ENCODE measurements at places on chromosomes 5 and 9. TPM values are rescaled to one million over a fixed set of nuclear protein-coding genes. Genes with fewer than 3 reads are reported as not detected.

GRCh38 chr5:136020383-136021015, 8.3 kb upstream of the TGFBI start:
- H3K36me3 ChIP-seq = no peaks in the 10 kb centered on the region
- DNase-seq = no peak
- H3K4me3 ChIP-seq = no peak overlapping the region
- no peak overlapping the region for H3K27ac ChIP-seq
- no peaks in the 10 kb centered on the region for H3K4me1 ChIP-seq

DNA sequence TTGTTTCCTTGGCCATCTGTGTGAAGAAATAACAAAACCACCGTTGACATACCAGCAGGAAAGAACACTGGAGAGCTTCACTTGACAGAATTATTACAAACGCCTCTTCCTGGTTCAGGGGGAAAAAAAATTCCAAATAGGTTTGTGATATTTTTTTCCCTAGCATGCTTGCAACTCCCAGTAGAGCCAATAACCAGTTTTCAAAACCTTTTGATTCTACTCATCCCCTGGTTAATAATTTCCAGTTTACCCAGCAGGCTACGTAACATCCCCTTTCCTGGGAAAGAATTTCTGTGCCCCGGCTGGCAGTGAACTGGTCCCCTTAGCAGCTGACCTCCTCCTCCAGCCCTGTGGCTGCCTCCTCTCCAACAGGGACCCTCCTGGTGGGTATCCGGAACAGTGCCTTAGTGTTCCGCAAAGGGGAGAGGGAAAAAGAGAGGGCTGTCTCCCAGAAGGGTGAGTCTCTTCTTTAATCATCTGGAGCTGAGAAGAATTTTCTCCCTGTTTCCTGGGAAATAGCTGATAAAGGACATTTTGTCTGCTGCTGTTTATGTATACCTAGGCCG, 72.8 kb upstream of the BOD1 start:
- peak overlapping the region; percentile 80 for H3K27ac ChIP-seq
- no peak for DNase-seq
- no peak overlapping the region for H3K4me3 ChIP-seq
- H3K4me1 ChIP-seq = peaks cover 8% of the 10 kb centered on the region
- H3K36me3 ChIP-seq = no peaks in the 10 kb centered on the region
- no peaks in the 10 kb centered on the region for H3K27me3 ChIP-seq

GRCh38 chr9:94971378-94972131, 245.1 kb downstream of the AOPEP start:
- H3K27ac ChIP-seq = no peak overlapping the region
- H3K4me3 ChIP-seq = no peak overlapping the region
- no peaks in the 10 kb centered on the region for H3K27me3 ChIP-seq
- no peak for DNase-seq
- H3K4me1 ChIP-seq = no peaks in the 10 kb centered on the region

CNTRL gene
- total RNA-seq = 113 TPM

GRCh38 chr9:123475407-123475806, 119.4 kb downstream of the CRB2 start:
- H3K27ac ChIP-seq = no peak overlapping the region
- H3K36me3 ChIP-seq = no peaks in the 10 kb centered on the region
- H3K27me3 ChIP-seq = no peaks in the 10 kb centered on the region
- H3K4me3 ChIP-seq = no peak overlapping the region
- no peaks in the 10 kb centered on the region for H3K4me1 ChIP-seq
- peak; percentile 20 for DNase-seq

DNA sequence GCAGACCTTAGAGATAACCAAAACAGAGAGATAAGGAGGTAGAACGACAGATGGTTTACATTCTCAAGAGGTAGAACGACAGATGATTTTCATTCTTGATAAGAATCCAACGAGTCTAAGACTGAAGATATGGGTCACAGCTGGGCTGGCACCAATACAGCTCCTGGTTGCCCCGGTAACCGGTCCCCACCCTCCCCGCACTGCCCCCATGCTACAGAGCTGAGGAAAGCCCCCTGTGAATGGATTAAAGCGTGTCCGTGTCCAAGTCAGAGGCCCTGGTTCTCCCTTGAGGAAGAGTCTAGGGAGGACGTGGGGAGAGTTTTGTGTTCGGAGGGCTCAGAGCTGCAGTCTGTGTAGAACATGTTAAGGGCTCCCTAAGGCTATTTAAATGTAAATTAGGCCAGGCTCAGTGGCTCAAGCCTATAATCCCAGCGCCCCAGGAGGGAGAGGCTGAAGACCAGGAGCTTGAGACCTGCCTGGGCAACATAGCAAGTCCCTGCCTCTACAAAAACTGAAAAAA, 8.1 kb downstream of the IDNK start:
- H3K27ac ChIP-seq = peak overlapping the region; percentile 1
- no peaks in the 10 kb centered on the region for H3K27me3 ChIP-seq
- H3K4me3 ChIP-seq = no peak overlapping the region
- H3K36me3 ChIP-seq = peaks cover 5% of the 10 kb centered on the region
- no peak for DNase-seq

- H3K4me3 ChIP-seq = no peak overlapping the region
- H3K27me3 ChIP-seq = no peaks in the 10 kb centered on the region
- H3K27ac ChIP-seq = no peak overlapping the region
- no peaks in the 10 kb centered on the region for H3K4me1 ChIP-seq
- no peaks in the 10 kb centered on the region for H3K36me3 ChIP-seq
- peak; percentile 15 for DNase-seq
Measured at GRCh38 chr9:138070815-138071214, 193.2 kb downstream of the CACNA1B start.

DNA sequence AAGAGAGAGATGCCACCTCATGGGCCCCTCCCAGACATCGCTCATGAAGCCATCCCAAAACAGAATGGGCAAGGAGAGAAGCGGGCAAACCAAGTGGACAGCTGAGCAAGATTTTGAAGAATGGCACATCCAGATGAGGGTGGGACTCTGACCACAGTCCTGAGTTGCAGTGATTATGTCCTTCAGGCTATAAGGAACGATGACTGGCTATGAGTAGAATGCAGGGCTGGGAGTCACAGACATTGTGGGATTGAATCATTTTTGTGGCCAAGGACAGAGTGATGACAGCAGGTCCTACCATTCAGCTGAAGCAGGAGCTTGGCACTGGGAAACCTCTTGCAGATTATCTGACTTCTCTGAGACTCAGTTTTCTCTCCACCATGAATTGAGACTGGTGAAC, 245.7 kb upstream of the SLC30A5 start:
- H3K4me3 ChIP-seq = no peak overlapping the region
- no peaks in the 10 kb centered on the region for H3K27me3 ChIP-seq
- H3K27ac ChIP-seq = no peak overlapping the region
- DNase-seq = no peak

PCDHGB3 gene
- total RNA-seq = 5.0 TPM

PCDHA7 gene
- not detected for total RNA-seq

GRCh38 chr5:150068472-150068871, 17.9 kb downstream of the CSF1R start:
- H3K27ac ChIP-seq = no peak overlapping the region
- no peak overlapping the region for H3K4me3 ChIP-seq
- peak; percentile 46 for DNase-seq
- H3K27me3 ChIP-seq = no peaks in the 10 kb centered on the region
- no peaks in the 10 kb centered on the region for H3K4me1 ChIP-seq

RASGEF1C gene
- total RNA-seq = 1.7 TPM

SPINK6 gene
- total RNA-seq = not detected

GRCh38 chr9:114364134-114365041, 23.4 kb downstream of the AKNA start:
- no peaks in the 10 kb centered on the region for H3K27me3 ChIP-seq
- no peak for DNase-seq
- H3K4me3 ChIP-seq = no peak overlapping the region
- H3K4me1 ChIP-seq = peaks cover 38% of the 10 kb centered on the region
- peaks cover 80% of the 10 kb centered on the region for H3K36me3 ChIP-seq

- no peaks in the 10 kb centered on the region for H3K4me1 ChIP-seq
- H3K4me3 ChIP-seq = no peak overlapping the region
- no peaks in the 10 kb centered on the region for H3K27me3 ChIP-seq
Measured at GRCh38 chr9:114493521-114494184, 11.6 kb downstream of the WHRN start.

- no peaks in the 10 kb centered on the region for H3K36me3 ChIP-seq
- no peaks in the 10 kb centered on the region for H3K27me3 ChIP-seq
- H3K4me1 ChIP-seq = no peaks in the 10 kb centered on the region
- DNase-seq = no peak
- no peak overlapping the region for H3K4me3 ChIP-seq
Measured at GRCh38 chr5:96324708-96325107, 108.3 kb downstream of the PCSK1 start.

RORB gene
- 2.5 TPM for total RNA-seq

PCDHA3 gene
- total RNA-seq = not detected

DNA sequence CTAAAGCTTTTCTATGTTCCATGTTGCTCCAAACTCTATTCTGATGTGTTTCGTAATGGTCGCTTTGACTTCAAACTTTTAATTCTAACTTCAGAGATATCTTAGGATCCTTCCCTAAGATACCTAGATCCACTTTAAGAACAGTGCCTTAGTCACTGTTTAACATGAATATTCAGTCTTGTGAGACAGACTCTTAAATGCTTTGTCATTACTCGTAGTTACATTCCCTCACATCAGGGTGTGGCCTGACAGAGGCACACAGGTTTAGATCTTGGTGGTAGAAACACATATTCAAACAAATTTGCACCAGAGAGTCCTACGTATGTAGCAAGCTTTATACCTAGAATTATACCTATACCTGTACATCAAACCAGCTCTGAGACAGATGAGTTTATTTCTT, 687.0 kb upstream of the C9orf72 start:
- no peak overlapping the region for H3K4me3 ChIP-seq
- no peak for DNase-seq
- no peaks in the 10 kb centered on the region for H3K36me3 ChIP-seq
- H3K27me3 ChIP-seq = no peaks in the 10 kb centered on the region
- no peaks in the 10 kb centered on the region for H3K4me1 ChIP-seq
- no peak overlapping the region for H3K27ac ChIP-seq

Measured in Peyer's patch (tissue), 4 donors.